HT-29 (cell line): ENCODE measurements at places on chromosomes 5 and 9. TPM values are rescaled to one million over a fixed set of nuclear protein-coding genes. Genes with fewer than 3 reads are reported as not detected.
A peak's percentile ranks its signal among the peaks of the same experiment; 100 is the strongest.

DNA sequence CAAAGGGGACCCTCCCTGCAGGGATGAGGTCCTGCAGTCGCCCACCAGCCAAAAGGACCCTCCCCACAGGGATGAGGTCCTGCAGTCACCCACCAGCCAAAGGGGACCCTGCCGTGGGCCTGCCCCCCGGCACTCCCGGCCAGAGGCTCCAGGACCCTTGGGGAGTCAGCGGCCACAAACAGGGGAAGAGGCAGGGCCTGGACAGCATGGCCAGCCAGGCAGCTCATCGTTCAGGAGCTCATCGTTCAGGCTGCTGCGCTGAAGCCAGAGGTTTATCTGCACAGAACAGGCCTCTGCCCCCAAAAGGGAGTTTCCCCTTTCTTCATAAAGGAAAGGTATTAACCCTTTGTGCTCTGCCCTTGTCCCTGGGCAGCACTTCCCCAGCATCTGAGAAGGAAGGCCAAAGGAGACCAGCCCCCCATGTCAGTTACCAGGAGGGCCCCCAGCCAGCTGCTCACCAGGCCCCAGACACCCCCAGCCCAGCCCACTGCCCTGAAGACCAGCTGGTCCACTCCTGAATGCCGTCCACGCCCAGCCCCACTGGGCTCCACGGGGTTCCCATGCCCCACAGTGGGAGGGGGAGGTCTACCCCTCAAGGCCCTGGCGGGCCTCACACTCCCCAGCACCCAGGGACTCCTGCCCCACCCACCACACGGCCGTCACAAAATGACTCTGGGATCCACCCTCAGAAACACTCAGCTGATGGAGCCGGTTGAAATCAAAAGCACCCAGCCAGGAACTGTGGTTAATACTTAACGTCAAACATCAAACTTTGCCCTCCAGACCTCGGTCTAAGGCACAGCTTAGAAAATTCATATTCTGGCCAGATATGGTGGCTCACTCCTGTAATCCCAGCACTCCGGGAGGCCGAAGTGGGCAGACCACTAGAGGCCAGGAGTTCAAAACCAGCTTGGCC is 6.3 kb downstream of the SLC12A7 start:
- DNase-seq, result peak; percentile 89

DNA sequence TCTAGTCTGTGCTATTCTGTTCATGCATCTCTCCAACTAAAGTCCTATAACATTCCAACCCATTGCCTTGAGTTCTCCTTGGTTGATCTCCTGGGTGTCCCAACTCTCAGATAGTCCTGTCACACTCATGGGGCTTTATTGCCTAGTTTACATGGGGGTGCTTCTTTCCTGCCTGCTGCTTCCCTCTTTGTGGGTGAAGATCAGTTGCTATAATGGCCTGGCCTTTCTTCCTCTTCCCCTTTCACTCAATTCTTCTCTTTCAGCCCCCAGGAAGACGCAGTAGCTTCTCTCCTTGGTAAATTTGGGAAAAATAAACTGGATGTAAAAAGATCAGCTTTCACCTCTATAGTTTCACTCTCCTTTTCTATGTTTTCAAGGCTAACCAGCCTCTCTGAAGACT is 66.5 kb downstream of the PTCD2 start:
- DNase-seq, result no peak

The TAF1L gene
- total RNA-seq, result under 0.01 TPM in 1 of 2 replicates, not detected in the other

DNA sequence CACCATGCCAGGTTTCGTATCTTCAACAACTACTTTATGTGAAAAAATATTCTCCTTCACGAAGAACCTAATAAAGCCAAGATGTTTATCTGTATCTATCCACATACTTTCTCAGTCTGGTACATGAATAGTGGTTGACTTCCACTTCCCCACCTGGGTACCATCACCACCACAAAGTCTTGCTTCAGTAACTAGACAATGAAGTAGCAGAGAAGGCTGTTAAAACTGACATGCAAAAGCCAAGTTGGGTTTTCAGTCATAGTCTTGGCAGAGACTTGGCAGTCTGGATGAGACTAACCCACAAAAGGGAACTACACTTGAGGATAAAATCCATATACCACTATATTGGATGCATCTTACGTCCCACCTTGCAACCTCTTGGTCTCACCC is 5.0 kb downstream of the P4HA2 start:
- no peak for DNase-seq

GRCh38 chr9:82969291-82969690 is 93.7 kb downstream of the RASEF start:
- no peak for DNase-seq

The EGFLAM gene
- not detected in 2 replicates for total RNA-seq

- peak; percentile 65 for DNase-seq
Measured at GRCh38 chr5:65100911-65101631, 332.3 kb downstream of the CWC27 start.

GRCh38 chr5:31824869-31825517 is 186.1 kb downstream of the PDZD2 start:
- no peak for DNase-seq

The SLC6A7 gene
- total RNA-seq, result 0.66 and 0.76 TPM in 2 replicates

DNA sequence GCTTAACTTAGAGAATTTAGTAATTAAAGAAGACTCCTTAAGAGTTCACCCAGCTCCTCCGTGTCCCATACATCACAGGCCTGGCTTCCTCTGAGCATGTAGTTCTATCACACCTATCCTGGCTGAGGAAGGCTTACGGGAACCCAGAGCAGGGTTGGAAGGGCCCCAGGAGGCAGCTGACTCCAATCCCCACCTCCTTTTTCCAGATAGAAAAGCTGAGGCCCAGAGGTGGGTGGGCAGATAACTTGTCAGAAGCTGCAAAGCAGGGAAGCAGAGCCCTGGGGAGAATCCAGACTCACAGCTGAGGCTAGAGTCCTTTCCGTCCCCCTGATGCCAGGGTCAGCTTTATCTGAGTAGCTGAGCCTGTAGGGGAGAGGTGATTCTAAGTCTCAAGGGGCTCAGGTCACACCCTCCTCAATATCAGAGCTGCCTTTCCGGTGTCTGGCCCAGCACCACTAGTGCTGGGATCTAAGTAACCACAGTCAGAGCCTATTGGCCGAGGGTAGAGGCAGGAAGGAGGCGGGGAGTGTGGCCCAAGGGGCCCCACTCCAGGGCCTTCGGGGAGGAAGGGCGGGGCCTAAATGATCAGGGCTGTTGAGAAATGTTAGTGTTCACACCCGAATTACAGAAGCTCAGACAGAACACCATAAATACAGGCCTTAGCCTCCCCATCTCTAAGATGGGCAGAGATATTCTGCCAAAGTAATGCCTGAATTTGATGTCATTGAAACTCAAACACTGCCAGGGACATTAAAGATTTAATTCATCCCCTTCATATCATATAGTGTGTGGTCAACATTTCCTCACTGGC is 9.9 kb downstream of the CCDC69 start:
- DNase-seq, result no peak

DNA sequence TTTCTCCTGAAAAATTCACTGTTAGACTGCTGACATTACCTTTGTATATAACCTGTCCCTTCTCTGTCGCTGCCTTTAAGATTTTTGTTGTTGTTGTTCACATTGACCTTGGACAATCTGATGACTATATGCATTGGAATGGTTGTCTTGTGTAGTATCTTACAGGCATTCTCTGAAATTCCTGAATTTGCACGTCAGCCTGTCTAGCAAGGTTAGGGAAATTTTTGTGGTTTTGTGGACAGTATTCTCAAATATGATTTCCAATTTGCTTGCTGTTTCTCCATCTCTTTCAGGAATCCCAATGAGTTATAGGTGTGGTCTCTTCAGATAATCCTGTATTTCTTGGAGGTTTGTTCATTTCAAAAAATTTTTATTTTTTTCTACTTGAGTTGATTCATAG is 140.8 kb downstream of the PRR16 start:
- no peak for DNase-seq

- peak; percentile 96 for DNase-seq
Measured at GRCh38 chr9:125706651-125707471, at the start of gene MAPKAP1. TSS of gene MAPKAP1 (minus strand) at chr9:125707208. CDS start at chr9:125672574, 34,634 bp downstream.

DNA sequence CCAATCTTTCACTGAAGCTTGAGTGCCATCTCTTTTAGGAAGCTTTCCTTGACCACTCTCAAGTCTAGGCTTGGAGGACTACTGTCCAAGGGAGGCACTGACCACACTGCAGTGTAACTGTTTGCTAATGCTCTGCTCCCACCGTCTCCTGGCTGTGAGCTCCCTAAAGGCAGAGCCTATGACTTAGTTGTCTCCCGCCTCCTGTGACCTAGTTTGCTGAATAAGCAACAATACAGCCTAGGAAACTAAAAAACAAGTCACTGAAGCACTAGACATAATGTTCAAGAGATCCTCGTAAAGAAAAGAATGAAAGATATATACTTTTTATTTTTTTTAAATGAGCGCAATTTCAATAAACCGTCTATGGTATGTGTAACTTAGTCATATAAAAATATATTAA is 31.4 kb downstream of the LIX1 start:
- DNase-seq, result no peak

GRCh38 chr5:78615697-78616096 is 32.9 kb downstream of the LHFPL2 start:
- DNase-seq, result no peak

GRCh38 chr5:36685631-36686288 is 79.4 kb downstream of the SLC1A3 start:
- no peak for DNase-seq

DNA sequence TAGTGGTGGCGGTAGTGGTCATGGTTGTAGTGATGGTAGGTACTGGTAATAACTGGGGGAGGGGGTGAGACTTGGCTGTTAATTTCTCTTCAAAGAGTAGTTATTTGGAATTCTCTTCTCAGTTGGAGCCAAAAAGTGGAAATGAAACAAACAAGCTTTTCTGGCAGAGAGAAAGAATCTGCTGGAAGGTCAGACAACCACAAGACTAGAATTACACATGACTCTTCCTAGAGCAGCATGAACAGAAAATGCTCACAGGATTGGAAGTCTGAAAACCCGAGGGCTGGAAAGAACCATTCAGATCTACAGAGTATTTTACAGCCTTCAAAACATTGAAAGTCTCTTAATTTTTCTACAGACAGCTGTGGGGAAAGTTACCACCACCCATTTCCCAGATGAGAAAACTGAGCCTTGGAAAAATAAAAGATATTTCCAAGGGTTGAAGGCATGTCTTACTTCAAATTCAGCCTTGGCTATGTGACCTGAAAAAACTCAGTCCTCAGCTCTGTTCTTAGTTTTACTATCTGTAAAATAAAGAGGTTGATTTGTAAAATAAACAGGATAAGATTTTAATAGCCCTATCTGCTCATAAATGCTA is 42.9 kb upstream of the TRIM32 start:
- DNase-seq, result no peak

DNA sequence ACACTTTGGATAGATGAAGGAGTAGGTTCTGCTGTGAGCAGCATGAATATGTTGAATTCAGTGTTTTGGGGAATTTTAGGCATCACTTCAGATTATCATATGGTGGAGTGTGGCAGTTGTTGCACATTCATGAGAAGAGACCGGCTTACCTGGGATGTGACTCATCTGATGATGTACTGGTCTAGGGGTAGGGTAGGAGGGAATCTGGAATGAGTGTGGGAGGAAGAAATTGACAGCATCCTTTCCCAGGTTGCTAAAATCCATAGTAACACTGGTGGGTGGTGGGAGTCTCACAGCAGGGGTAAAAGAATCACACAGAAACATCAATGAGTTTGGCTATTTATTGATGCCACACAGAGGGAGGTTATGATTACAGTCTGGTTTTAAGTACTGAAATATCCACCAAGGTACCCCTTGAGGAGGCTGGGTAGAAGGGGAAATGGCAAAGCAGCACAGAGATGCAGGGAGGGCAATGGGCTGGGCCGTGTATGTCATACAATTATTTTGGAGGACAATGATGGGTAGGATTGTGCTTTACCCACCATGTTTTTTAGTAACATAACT is 82.5 kb downstream of the TARS1 start:
- no peak for DNase-seq

The GARIN3 gene
- not detected in 2 replicates for total RNA-seq

DNA sequence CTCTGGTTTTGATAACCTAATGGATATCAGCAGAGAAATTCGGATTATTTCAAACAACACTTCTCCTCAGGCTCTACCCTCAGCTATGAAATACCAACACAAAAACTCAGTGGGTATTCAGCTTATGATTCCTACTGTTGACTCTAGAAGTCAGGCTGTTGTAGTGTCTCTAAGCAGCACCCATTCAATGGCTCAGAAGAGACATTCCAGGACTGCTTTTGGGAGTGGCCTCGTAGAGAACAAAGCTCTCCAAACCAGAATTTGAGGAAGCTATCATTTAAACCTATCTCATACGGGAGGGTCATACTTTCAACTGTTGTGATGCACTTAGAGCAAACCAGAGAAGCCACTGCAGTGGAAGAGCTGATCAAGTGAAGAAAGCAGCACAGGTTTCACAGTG is 34.1 kb downstream of the ETF1 start:
- no peak for DNase-seq

The SLC22A4 gene
- total RNA-seq, result 0.20 and 0.26 TPM in 2 replicates
